ENCODE measurements at places on chromosomes 4 and X.
A peak's percentile ranks its signal among the peaks of the same experiment; 100 is the strongest.

DNA sequence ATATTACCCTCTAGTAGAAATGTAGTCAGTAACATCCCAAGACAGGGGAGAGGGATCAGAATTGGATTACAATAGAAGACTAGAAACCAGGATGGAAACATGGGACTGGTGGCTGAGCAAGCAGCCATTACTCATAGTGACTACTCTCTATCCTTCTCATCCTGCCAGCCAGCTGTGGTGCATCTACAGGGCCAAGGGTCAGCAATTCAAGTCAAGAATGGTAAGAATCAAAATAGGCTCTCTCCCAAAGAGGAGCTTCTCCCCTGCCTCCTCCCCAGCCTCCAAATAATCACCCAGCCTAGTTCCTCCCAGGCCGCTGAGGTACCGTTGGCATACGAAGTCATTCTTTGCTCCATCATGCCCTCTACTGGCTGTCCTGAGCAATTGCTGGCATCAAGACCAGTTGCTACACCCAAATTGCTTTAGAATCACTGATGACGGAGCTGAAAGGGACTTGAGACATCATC, 19.4 kb downstream of the AWAT2 start:
- DNase-seq = no peak

GRCh38 chr4:67104145-67104544, 441.2 kb downstream of the CENPC start:
- DNase-seq = no peak

DNA sequence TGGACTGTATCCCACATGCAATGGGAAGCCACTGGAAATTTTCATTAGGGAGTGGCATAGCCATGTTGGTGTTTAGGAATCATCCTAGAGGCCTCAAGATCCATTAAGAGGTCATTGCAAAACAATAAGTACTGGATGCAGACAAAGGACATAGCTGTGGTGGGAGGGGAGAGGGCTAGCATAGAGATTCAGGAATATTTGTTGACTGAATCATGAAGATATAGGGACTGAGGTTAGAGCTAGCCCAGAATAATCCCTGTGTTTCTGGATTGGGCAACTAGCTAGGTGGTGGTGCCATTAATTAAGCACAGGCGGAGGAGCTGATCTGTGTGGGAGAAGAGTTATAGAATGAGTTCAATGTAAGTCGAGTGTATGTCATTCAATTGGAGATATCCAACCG, 135.0 kb downstream of the RAB28 start:
- no peak for DNase-seq

DNA sequence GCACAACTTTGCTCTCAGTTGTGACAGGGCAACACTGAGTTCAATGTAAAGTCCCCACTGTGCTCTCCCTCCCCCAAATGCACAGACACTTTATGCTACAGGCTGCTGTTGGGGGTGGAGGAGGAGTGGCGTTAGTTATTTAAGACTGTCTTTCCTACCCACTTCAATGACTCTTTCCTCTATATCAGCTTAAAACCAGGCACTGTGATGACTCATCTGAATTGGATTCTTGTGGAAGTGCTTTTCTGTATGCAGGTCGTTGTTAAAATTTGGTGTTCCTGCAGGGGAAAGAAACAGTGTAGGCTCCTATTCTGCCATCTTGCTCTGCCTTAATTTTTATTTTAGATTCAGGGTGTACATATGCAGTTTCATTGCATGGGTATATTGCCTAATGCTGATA, 1157.2 kb upstream of the ADGRL3 start:
- no peak for DNase-seq

GRCh38 chrX:8565729-8566128, 101.1 kb downstream of the VCX3B start:
- no peak for DNase-seq

DNA sequence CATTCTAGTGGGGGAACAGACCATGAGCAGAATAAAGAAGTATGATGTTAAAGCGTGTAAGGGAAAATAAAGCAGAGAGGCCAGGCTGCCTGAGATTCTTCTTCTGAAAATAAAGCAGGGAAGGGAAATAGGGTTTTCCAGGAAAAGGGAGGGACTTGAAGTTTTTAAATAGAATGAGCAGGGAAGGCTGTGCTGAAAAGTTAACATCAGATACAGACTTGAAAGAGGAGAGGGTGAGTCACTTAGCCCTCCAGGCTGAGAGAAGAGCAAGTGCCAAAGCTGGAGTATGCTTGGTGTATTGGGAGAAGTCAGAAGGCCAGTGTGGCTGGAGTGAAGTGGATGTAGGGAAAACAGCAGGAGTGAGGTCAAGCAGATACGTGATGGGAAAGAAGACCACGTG, 10.0 kb upstream of the PLK4 start:
- no peak for DNase-seq

DNA sequence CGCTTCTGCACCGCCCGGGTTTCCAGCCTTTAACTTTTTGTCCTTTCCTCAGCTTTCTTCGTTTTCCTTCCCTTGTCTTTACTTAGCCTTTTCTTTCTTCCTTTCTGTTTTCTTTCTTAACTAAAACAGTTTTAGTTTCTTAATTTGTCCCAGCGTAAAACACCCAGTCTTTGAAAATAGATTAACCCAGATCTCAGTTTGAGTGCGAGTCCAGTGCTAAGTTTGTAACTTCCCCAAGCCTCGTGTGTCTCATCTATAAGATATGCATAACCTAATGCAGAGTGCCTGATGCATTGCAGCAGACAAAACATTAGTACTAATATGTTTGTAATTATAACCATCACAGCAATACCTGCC, 460 bp upstream of the GEMIN8 start:
- no peak for DNase-seq

DNA sequence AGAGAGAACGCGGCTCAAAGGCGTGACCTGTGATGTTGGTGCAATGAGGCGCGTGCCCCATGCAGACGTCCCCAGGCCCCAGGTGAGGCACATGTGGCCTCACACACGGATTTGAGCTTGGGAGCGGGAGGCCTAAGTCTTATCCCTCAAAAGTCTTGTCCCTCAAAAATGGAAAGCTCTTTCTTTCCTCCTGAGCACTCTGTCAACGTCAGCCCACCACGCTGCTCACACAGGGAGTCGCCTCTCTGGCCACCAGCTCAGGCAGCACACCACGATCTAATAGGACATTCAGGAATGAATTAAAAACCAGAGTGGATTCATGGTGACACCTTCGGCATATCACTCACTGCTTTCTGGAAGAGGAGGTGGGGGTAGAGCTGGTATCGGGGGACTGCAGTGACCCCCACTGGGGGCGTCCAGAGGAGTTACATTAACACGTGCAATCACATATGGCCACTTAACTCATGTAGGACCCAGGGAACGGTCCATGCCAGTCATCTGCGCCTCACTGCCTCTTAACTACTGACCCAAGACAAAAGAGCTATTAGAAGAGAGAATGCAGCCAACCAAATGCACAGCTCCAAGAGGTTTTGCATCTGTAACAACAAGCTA, 21.9 kb upstream of the CYP4V2 start:
- no peak for DNase-seq

- DNase-seq = peak; percentile 57
Observed at GRCh38 chr4:7772711-7773385, 166.8 kb downstream of the AFAP1 start.

- no peak for DNase-seq
Observed at GRCh38 chr4:53777244-53777984, 186.1 kb upstream of the LNX1 start.

- DNase-seq = no peak
Observed at GRCh38 chr4:15188605-15189539, 186.6 kb downstream of the CPEB2 start.

GRCh38 chr4:79413886-79414285, 5.9 kb upstream of the GK2 start:
- DNase-seq = no peak

- DNase-seq = no peak
Observed at GRCh38 chr4:176782794-176783193, 9.9 kb downstream of the VEGFC start.
